ENCODE measurements at places on chromosomes 1 and 21.
A peak's percentile ranks its signal among the peaks of the same experiment; 100 is the strongest.

- no peak for DNase-seq
Observed at GRCh38 chr1:205521686-205522085, 17.2 kb downstream of the CDK18 start.

GRCh38 chr21:41620982-41621381 lies 113.0 kb upstream of the TMPRSS2 start:
- no peak for DNase-seq

GRCh38 chr1:114320586-114320985 lies 166.9 kb upstream of the SYT6 start:
- no peak for DNase-seq

- DNase-seq, result no peak
Observed at GRCh38 chr1:178587975-178588374, 75.1 kb downstream of the TEX35 start.

DNA sequence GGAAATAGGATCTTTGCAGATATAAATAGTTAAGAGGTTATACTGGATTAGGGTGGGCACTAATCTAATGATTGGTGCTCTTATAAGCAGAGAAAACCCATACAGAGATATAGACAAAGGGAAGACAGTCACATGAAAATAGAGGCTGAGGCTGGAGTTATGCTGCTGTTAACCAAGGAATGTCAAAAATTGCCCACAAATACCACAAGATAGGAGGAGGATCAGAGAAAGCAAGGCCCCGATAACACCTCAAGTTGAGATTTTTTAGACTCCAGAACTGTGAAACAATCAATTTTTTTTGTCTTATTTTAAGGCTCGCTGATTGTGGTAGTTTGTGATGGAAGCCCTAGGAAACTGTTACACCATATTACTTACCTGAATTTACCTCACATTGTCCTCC lies 513.2 kb downstream of the COL11A1 start:
- no peak for DNase-seq

DNA sequence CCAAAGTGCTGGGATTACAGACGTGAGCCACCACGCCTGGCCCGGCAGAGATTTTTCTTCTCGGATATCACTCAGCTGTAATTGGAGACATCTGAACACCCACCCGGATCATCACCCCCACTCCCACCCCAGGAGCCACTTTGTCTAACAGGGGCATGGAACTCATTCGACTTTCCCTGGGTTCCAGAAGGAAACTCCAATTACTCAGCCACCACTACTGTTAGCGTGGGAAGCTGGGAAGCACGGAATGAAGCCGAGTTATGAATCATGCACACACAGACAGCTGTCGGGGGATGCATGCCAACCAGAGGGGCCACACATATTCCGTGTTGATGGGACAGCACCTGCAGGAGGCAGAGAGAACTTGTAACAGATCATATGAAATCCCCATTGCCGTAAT lies 85.2 kb downstream of the HLCS start:
- no peak for DNase-seq

DNA sequence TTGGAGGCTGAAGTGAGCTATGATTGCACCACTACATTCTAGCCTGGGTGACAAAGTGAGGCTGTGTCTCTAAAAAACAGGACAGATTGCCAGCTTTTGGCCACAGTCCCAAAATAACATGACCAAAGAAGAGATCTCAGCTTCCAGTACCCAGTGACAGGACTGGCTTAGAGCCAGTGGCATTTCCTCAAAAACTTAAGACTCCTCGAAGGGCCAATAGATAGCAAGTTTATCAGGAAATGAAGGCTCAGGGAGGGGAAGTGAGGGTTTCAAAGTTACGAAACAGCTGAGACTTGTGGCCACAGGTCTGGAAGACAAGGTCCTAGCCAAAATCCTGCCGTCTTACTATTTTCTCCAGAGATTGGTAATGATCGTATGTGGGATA lies 6.3 kb upstream of the TMEM39B start:
- peak; percentile 48 for DNase-seq

- DNase-seq, result no peak
Observed at GRCh38 chr21:31938330-31939301, 65.8 kb downstream of the HUNK start.

Data from B cell (primary cell).